ENCODE measurements at places on chromosomes 12 and 14.

DNA sequence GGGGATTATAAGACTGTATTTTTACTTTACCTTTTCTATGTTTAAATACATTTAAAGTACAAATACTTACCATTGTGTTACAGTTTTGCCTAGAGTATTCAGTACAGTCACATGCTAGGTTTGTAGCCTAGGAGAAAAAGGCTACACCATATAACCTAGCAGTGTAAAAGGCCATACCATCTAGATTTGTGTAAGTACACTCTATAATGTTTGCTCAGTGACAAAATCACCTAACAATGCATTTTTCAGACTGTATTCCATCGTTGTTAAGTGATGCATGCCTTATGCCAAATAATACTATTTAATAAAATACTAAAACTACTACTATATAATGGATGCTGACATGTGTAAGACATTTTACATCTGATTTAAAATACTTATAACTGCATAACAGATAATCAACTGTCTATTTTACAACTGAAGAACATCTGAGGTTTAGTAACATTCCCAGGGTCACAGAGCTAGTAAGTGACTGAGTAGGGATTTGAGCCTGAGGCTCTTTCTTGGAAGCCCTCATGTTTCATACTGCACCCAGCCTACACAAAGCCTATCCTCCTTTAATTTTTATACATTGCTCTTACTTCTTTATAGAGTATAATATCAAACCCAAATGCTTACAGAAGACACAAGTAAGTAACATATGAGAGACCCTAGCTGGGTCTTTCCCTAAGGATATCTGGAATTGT, 296.8 kb downstream of the SYT1 start:
- DNase-seq = no peak

DNA sequence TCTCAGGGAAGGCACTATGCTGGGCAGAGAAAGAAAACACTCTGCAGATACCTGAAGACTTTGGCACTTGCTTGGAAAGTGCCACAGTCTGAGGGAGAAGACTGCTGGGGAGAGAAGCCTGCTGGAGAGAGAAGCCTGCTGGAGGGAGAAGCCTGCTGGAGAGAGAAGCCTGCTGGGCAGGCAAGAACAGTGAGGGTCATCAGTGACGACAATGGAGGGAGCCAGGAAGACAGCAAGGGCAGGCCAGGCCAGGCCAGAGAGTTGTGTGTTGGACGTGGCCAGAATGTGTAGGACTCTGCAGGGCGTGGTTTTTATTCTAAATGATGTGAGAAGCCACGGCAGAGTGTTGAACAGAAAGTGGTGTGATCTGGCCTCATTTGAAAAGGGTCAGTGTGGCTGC, 185.3 kb upstream of the ABCD2 start:
- DNase-seq = no peak

DNA sequence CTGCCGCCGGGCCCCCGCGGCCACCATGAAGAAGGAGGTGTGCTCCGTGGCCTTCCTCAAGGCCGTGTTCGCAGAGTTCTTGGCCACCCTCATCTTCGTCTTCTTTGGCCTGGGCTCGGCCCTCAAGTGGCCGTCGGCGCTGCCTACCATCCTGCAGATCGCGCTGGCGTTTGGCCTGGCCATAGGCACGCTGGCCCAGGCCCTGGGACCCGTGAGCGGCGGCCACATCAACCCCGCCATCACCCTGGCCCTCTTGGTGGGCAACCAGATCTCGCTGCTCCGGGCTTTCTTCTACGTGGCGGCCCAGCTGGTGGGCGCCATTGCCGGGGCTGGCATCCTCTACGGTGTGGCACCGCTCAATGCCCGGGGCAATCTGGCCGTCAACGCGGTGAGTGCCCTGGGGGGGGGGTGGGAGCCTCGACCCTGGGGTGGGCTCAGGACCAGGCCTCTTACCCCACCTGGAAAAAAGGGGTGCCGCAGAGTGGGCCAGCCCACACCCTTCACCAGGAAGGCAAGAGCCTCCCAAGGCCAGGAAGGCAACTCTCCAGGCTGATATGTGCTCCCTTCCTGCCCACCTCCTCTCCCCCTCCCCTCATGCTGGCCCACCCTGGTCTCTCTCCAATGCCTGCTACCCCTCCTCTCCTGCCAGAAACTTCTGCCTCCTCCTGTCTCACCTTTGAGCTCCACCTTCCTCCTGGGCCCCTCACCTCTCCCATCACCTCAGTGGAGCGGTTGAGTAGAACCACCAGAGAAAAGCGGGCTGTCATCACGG, 507 bp downstream of the AQP5 start:
- DNase-seq = no peak

GRCh38 chr12:127911291-127911690, 355.7 kb upstream of the TMEM132C start:
- no peak for DNase-seq

- DNase-seq = no peak
These were observed 506.2 kb upstream of the TBX3 start for GRCh38 chr12:115190010-115190770.

GRCh38 chr12:12585115-12585863, 22.6 kb upstream of the DUSP16 start:
- no peak for DNase-seq

DNA sequence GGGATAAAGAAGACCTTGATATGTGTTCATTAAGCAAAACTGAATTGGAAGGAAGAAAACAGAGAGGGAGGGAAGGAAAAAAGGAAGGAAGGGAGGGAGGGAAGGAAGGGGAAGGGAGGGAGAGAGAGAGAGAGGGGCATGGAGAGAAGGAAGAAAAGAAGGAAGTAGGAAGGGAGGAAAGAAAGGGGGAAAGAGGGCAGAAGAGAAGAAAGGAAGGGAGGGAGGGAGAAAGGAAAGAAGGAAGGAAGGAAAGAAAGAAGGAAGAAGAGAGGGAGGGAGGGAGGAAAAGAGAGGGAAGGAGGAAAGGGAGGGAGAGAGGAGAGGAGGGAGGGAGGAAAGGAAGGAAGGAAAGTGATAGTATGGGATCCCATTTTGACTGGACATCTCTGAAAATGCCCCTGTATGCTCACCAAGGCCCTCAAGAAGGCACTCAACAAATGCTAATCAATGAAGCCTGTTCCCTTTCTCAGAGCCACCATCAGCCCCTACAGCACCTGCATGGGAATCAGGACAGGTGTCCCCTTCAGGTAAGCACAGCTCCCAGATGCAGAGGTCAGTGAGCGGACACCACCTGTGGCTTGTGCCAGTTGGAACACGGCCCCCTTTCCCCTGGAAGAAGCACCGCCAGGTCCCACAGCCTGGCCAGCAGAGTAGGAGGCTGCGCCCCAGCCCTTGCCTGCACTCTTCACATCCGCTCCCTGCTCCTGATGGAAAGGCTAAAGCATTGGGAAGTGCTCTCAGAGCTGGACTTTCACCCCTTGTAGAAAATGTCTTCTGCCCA, 161.4 kb upstream of the DIO3 start:
- DNase-seq = no peak

DNA sequence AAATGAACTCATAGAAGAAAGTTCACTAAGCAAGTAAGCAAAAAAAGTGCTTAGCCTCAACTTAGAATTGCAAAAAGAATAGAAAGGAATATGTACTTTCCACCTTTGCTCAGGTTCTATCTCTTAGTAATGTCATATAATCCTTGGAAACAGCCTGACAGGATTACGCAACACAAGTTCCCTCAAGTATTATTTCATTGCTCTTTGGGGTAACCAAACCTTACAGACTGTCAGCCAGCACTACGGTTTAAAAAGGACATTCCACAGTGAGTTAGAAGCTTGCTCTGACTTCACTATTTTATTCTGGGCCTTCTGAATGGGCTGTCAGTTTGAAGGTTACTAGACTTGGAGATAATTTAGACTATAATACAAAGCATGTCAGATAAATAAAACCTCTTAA, 264.0 kb downstream of the ATXN7L3B start:
- no peak for DNase-seq

Data from activated naive CD4-positive, alpha-beta T cell treated with Interleukin-2 at 50 U/mL for 16 hours (primary cell).